Activated CD4-positive, alpha-beta T cell treated with anti-CD3 and anti-CD28 coated beads for 4 hours (primary cell): ENCODE measurements at places on chromosomes 5 and 9.

DNA sequence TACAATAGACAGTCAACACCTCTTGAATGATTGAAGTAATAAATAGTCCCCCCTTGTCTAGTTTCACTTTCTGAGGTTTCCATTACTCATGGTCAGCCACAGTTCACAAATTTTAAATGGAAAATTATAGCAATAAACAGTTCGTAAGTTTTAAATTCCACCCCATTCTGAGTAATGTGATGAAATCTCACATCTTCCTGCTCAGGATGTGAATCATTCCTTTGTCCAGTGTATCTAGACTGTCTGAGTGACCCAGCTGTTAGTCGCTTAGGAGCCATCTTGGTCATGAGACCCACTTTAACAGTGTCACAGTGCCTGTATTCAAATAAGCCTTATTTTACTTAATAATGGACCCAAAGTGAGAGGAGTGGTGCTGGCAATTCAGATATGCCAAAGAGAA lies 311.6 kb upstream of the PRR16 start:
- DNase-seq, result no peak

DNA sequence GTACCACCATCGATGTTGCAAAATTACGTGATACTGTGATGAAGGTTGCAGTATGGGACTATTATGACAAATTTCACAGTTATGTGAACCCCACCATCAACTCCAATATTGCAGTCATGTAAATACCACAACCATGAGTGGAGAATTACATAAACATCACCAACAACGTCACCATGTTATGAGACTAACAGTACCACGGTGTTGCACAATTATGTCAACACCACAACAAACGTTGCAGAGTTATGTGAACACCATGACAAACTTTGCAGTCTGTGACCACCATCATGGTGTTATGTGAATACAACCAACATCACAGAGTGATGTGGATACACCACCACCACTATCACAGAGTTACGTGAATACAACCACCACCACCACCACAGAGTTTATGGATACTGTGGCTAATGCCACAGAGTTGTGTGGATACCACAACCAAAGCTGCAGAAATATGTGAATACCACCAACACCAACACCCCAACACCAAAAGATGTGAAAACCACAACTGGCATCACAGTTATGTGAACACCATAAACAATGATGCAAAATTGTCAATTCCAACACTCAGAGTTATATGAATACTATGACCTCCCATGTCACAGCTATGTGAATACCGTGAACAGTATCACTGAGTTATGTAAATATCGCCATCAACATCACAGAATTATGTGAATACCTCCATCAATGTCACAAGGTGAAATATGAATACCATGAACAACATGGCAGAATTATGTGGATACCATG lies 62.4 kb downstream of the SHC3 start:
- DNase-seq, result no peak

- no peak for DNase-seq
Measured at GRCh38 chr9:95513711-95514110, 3.1 kb downstream of the PTCH1 start.

DNA sequence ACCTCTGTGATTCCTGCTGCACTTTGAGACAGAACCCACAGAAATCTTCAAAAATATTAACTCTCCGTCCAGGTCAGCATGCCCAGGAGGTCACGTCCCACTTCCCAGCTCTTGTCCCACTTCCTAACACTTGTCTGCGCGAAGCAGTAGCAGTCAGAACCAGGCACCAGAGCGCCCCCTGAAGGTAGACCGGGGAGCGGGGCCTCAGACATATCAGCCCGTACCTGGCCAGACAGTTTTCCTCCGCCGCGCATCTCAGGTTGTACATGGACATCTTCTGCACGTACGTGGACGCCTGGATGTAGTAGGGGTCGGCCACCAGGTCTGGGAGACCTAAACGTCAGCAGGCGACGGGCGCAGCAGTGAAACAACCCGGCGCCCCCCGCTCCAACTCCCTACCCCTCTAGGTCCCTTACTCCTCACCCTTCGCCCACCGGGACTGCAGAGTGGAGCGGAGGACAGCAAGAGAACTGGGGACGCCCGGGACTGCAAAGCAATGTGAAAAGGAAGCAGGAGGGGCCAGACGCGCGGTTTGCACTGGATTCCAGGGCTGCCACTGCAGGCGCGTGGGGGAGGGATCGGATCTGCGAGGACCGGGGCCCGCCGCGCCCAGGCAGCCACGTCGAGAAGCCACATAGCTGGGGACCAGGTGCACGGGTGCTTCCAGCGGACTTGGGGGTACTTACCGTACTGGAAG lies 1.2 kb downstream of the LOX start:
- no peak for DNase-seq

DNA sequence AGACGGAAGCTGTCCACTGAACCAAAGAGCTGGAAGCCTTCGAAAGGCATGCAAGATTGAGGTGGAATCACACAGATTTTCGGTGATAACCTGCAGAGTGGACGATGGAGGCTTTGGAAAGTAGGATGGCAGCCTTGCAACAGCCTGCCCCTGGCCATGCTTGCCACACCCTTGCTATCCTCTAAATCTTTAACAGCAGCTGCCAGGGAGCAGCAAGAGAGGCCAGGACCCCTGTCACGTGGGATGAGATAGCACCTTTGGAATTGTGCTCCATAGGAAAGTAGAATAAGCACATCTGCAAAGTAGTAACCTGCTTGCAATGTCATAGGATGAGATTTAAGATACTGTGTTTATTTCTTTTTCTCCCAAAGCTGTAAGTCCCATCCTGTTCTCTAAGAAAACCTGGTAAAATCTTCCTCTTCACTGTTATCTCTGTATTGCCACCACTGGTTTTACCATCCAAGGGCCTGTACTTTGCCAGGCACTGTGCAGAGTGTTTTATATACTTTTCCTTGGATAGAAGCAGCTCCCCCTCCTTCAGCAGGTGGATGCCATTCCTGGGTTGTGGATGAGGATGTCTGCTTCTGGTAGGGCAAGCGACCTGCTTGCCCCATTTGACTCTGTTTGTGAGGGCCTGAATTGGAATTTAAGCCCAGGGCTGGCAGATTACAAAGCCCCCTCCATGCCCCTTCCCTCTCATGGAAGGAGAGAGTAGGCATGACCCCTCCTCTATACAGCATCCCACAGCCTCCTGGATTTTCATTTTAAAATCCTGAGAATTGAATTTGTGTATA lies 10.1 kb downstream of the TRIO start:
- no peak for DNase-seq

DNA sequence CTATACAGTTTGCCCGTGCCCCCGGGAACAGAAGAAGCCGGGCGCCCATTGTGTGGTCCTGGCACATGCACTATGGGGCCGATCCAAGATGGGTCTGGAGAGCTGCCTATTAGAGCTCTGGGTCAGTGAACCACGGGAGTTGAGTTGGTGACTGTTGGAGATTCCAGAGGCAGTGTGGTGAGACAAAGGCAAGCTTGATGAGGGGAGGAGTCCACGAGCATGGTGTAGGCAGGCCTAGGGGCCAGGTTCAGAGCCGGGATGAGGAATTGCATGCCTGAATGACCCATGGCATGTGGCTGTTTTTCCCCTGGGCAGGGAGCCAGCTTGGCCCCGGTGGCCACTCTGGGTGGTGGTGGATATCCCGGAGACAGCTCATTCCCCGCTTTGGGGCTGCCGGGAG lies 84.4 kb upstream of the STC2 start:
- DNase-seq, result no peak

- no peak for DNase-seq
Measured at GRCh38 chr5:166032601-166033000, 2258.8 kb upstream of the WWC1 start.

DNA sequence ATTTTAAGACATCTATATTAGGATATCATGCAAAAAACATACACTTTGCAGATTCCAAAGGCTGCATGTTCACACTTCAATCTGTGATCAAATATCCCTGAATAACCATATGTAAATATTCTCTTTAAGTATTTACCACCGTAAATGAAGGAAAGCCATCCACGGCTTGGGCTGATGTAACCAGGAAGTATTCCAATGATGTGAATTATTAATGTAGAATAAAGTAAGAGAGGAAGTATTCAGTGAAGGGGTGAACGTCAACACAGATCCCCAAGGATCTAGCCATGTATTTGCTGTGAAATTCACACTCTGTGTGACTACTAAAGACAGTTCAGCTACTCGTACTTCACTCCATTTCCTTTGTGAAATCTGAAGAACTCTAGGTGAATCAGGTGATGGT lies 75.2 kb downstream of the CDH6 start:
- DNase-seq, result no peak

GRCh38 chr9:81070689-81071088 lies 618.7 kb downstream of the TLE1 start:
- no peak for DNase-seq

DNA sequence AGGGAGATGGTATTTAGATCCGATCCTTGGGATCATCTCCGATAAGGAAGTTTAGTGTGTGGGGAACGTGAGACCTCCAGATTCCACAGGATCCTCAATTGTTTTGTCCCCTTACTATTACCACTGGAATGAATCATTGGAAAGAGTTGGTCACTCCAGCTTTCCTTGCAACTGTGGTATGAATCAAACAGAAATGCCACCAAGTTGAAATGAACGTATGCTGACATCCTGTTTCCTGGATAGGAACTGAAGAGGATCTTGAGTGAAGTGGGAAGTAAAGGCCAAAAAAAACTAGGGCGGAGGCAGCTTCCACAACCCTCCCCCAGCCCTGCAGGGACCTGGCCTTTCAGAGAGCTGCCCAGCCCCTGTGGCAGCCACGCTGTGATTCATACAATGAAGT lies 23.9 kb downstream of the IRX1 start:
- DNase-seq, result no peak

DNA sequence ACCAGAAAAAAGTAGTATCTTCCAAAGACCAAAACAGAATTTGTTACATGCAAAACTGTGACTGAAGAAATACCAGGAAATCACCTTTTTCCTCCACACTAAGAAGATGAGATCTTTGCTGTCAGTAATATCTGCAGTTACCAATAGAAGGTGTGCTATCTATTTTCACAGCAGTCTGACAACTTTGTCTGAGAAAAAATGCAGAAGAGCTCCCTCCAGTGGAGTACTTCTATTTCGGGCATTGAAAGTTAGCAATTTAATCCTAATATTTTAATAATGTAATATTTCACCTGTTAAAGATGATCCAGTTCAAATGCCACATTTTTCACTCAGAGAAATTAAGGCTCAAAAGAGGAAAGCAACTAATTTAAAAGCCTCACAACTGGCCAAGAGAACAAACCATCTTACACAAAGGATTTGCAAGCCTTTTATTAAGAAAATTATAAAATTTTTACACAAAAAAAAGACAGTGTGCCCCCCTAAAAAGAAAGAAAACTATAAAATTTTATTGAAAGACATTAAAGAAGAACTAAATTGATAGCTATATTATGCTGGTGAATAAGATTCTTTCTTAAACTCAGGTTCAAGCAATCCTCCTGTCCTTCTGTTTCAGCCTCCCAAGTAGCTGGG lies 50.6 kb downstream of the DEPDC1B start:
- DNase-seq, result no peak

DNA sequence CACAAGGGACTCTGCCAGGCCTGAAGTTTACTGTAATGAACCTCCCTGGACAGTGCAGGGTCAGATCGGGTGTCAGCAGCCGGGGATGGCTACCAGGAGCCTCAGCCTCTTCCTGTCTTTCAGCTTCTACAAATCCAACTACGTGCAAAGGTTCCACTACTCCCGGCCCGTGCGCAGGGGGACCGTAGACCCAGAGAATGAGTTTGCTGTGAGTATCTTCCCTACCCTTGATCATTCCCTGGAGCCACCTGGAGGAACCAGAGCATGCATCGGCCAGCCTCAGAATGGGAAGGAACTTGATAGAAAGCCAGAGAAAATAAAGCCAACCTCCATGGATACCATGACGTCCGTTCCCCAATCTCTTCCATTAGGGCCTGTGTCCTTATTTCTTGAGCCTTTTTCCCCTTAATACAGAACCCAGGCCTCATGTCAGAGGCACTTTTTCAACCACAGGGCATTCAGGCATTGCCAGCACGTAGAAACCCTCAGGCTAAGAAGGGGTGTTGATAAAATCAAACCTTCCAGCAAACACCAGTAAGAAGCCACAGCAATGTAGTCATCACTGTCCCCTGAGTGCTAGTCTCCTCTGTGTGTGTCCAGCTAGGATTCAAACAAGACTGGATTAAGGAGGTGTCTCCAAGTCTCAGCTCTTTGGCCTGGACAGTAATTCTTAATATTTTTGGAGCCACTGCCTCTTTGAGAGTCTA lies 49.0 kb upstream of the FOXI1 start:
- DNase-seq, result no peak

DNA sequence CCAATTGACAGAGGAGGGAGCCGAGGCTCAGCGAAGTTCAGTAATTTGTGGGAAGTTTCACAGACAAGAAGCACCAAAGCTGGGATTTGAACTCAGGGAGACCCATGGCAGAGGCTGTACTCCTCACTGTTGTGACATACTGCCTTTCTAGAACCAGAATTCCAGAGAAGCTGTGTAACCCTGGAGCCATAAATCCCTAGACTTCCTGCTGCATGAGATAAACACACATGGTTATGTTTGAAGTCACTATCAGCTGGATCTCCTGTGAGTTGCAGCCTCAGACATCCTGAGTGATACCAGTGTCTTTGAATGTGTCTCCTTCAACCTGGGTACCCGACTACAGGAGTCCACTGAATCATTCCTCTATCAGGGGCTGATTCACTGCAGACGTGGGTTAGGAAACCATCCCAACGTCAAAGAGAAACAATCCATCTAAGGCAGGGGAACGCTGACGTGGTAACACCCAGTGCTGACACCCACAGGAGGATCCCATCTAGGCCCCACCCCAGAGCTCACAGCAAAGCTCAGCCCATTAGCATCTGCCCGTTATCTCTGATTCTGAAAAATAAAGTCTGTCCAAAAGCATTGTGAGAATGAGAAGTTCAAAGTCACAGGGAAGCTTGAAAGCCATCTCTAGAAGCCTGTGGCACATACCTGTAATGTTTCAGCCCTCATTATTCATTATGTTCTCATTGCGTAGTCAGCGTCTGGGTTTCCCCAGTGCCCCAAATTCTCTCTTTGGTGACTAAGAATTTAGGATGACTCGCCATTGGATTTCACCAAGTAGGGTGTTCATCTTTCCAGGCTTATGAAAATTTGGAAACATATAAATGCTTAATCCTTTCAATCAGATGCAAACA lies 36.3 kb upstream of the BASP1 start:
- DNase-seq, result no peak

DNA sequence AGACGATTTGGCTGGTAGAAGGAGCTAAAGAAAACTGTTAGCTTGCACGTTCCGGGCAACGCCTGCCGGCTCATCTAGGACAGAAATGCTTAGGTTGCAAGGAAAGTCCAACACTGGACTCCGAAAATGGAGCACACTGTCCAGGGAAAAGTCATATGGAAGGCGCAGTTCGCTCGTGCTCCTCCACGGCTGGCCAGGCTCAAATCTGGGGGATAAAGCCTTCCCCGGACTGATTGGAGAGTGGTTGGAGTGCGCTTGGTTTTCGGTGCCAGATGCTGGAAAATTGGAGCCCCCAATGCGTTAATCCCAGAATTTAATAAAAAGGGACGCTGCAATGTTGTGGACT lies 955 bp downstream of the CDH6 start:
- DNase-seq, result no peak

GRCh38 chr5:111454198-111454622 lies 58.1 kb downstream of the STARD4 start:
- DNase-seq, result no peak
